Activated CD4-positive, alpha-beta T cell treated with anti-CD3 and anti-CD28 coated beads, Interleukin-2, amount 50 U/mL, for 4 hours (primary cell): ENCODE measurements at places on chromosomes 7 and 10.

DNA sequence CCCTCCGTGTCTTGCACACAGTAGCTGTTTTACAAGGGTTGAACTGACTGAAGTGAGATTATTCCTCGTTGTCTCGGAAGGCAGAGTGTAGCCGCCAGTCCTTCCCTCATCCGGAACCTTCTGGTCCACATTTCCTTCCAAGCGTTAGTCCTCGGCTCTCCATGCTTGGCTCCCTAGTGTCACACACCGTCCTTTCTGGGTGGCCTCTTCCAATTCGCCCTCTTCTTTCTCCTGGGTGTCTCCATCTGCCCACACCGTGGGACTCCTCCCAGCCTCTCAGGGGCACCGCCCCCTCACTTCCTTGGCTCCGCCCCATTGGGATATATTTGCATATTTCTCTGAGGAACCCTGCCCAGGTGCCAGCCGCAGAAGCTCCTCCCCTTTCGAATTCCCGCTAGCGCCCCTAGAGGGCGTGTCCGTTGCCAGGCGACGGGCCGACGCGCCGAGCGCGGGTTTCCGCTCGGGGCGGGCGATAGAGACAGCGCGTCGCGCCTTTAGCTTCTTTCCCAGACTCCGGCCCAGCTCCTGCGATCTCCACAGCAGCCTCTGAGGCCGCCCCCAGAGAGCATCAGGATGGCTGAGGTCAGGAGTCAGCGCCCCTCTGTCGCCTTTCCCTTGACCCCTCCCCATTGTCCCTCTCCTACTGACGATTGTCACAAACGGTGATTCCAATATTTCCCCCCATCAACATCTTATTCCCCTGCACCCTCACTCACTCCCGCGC, at the start of gene CFAP58:
Gene CFAP58 (plus strand): TSS at position 509 of the 724 bp plus-strand sequence. CDS start 65 bp downstream, at position 574.
- DNase-seq = peak; percentile 90

DNA sequence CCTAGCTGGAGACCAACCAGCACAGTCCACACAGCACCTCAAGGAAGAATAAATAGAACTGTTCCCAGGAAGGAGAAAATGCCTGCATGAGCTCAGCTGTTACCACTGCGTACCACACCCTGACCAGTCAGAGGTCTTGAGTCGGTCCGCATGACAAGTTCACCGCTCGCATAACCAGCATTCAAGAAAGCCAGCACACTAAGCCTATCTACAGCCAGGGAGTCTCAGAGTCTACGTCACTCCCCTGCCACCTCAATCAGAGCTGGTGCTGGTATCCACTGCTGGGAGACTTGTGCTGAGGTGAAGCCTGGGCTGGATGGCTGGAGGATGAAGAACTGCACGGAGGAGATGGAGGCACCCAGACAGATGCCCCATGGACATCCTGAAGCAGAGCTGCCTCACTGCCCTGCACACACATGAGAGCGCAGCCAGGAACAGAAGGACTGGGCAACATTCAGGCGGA, 19.6 kb downstream of the AKR1C1 start:
- no peak for DNase-seq

DNA sequence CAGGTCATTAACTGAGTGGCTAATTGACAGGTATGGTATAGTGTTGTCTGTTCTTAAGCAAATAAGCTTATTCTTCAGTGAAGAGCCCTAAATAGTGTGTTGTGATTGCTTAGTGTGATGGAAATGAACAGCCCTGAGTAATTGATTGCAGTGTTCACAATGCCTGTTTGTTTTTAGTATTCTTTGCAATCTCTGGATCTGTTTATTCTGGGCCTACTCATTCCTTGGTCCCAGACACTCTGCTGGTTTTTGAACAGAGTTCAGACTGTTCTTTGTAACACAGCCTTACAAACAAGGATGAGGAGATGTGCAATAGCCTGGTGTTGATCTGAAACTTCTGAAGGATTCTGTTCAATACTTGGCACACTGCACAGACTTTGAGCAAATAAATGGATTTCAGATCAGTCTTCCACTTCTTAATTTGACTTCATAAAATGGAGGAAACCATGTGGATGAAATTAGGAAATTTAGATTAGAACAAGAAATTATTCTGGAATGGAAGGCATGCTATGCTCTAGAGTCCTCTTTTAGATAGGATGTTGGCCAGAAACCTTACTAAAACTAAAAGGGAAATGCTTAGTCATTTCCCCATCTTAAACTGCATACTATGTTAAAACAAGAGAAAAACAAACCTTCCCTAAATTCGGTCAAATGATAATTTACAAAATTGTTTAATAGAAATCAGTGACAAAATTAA, 444.2 kb upstream of the SEMA3D start:
- DNase-seq = no peak

GRCh38 chr10:103353281-103353680, 2.3 kb upstream of the PCGF6 start:
- DNase-seq = no peak

GRCh38 chr7:55425141-55425752, 60.1 kb downstream of the LANCL2 start:
- DNase-seq = no peak

GRCh38 chr7:132381742-132382472, 194.4 kb downstream of the PLXNA4 start:
- no peak for DNase-seq

DNA sequence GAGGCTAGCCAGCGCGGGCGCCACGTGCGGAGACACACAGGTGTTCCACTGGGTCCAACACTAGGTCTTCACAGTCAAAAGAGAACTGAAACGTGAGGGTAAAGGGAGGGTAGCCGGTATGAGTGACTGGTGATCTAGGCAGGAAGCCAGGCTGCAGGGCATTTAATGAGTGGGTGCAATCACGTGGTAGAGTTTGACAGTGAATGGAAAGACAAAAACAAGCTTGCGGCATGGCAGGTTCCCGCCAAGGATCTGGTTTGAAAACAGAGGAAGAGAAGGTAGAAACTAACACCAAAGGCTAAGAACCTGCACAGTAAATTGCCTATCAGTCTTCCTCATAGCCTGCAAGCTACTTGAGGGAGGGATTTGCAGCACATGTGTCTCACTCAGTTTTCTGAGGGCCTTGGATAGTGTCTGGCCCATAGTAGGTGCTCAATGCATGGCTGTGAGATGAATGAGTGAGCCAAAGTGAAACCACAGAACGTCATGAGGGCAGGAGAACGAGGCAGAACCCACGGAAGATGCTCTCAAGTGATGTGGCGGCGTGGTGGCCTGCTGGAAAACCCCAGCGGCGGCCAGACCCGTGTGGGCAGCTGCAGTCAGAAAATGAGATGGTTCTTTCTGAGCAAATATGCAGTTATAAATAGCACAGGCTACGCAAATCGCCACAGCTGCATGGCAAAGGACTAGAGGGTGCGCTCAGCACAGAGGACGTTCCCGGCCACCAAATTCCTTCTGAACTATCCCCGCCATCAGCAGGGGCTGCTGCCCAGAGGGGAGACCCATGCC, 183.6 kb upstream of the NFE2L3 start:
- DNase-seq = no peak

DNA sequence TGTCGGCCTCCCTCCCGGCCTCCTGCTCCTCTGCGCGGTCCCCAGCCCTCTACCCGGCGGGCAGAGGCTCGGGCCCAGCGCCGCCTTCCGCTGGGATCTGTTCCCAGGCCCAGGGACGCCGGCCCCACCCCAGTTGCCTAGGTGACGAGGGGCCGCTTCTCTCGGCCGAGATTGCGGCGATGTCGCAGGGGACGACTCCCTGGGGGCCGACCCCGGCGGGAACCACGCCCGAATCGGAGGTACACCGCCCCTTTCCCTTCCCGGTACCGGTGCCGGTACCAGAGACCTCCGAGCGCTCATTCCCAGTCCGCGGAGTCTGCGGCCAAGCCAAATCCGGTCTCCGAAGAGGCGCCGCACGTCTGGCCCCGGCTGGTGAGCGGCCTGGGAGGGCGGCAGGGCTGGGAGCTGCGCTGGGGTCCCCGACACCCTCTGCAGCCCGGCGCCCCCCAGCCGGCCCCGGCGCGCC, at the start of gene CABCOCO1:
Gene CABCOCO1 (plus strand): TSS at position 136 of the 466 bp plus-strand sequence. CDS start 44 bp downstream, at position 180.
- DNase-seq = no peak

- DNase-seq = no peak
Measured at GRCh38 chr7:100061518-100062193, 12.1 kb downstream of the ZSCAN21 start.

DNA sequence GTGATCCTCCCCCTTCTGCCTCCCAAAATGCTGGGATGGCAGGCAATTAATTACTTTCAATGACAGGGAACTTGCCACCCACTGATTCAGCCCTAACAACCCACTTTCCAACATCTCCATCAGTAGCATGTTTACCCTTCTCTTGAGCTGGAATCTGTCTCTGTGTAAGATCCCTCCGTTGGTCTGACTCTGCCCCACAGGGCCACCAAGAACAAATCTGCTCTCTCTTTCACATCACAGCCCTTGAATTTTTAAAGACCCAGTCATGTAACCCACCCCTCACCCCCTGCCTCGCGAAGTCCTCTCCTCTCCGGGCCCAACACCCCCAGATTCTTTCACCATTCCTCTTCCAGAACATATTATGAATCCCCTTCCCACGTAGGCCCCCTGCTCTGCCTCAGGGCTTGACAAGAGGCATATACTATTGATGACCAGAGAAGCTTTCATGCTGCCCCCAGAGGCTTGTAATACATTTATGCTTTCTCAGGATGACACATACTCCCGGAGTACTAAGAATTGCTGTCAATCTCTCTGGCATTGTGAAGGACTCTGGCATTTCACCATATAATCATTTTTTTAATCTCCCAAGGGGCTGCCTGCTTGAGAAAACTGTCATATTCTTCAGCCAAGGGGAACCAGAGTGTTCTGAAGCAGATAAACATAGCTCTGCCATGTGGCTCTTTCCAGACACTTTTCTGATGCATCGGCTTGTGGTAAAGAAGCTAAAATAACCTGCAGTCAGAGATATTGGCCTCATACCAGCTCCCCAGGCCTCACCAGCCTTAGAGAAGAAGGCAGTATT, 179.2 kb upstream of the AUTS2 start:
- no peak for DNase-seq

DNA sequence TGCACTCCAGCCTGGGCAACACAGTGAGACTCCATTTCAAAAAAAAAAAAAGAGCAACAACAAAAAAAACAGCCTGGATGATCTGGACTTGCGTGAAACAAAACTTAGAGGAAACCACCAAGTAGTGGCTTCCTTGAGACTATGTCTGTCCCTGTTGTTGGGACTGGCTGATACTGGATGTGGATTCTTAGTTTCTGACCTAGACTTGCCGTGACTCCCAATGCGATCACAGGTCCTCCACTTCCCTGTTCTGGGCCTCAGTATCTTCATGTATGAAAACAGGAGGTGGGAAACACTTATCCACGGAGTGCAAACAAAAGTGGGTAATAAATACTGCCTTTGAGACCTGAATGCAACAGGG, 125.7 kb downstream of the PRPF18 start:
- DNase-seq = no peak

DNA sequence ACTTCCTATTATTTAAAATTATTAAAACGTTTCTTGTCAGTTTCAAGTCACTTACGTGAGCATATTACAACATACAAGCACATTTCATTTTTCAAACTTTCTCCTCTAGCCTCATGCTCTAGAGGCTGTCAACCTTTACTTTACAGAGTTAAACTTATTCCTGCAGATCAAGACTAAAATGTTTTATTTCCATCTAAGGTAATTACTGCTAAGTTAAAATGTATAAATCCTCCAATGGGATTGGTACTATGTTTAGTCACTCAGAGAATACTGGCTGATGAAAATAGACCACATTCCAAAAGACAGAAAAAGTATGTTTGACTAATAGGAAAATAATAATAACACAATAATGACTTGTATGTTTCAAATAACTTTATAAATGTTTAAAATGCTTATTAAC, 8.4 kb upstream of the TRDMT1 start:
- DNase-seq = no peak

GRCh38 chr7:69763513-69763912, 165.2 kb downstream of the AUTS2 start:
- DNase-seq = no peak

DNA sequence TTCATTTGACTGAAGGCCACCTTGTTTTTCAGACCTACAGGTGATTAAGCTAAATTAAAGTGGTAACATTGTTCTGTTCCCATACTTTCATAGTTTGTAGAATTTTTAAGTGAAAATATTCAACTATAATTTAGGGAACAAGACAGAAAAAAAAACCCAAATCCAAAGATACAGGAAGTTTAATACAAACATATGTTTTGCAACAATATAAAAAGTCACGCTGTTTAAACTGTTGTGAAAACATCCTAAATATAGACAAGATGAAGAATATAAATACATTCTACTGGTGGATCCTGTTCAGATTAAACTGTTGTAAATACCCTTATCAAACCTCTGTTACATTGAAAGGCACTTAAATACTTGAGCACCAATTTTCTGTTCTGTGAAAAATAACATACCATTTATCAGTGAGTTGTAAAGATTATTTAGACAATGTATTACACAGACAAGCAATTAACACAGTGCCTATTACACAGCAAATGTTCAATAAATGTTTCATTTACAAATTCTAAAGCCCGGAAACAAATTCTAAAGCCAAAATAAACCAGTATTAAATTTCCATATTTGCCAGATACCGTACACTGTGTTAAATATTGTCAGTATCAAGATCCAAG, 14.2 kb downstream of the ASZ1 start:
- DNase-seq = no peak

- DNase-seq = no peak
Measured at GRCh38 chr10:114714281-114714741, 56.2 kb upstream of the ABLIM1 start.

DNA sequence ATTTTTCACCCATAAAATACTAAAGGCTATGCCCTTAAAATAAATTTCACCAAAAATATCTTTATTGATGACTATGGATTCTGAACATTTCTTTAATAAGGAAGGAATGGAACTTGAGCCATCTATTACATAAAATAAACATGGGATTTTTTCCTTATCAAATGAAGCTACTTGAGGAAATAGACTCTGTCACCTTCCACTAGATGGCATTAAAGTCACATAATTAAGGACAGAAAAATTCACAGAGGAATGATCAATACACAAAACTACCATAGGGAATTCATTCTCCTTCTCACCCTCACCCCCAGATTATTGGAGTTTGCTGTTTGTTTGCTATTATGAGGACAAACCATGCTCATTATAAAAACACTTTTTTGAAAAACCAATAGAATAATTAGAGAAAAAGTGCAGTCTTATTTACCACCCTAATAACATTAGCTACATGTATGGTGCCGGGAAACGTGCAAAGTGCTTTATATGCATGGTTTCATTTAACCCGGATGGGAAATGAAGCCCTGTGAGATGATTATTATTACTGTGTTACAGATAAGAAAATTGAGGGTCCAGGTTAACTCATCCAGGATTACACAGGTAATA, 21.1 kb upstream of the FOXI2 start:
- DNase-seq = no peak

DNA sequence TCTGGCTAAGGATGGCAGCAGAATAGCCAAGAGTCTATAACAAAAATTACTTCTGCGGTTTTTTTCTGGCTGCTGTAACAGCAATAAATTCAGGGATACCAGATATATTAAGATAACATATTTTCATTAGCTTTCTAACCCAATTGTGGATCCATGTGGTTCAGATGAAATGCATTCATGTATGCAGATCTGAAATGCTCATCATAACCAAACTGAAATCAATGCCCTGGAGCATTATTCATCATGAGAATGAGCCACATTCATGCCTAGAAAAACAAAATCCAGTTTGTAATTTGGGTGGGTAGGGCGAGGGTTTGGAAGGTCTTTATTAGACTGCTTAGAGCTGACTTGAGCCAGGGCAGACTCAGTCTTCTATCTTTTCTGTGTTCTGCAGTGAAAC, 69.8 kb upstream of the SEMA3A start:
- DNase-seq = no peak
